ENCODE measurements at places on chromosomes 13 and 19.
A peak's percentile ranks its signal among the peaks of the same experiment; 100 is the strongest.

GRCh38 chr13:27424246-27425157 lies at the start of gene GTF3A:
Gene GTF3A (plus strand): TSS chr13:27424619.
- peak; percentile 89 for DNase-seq

DNA sequence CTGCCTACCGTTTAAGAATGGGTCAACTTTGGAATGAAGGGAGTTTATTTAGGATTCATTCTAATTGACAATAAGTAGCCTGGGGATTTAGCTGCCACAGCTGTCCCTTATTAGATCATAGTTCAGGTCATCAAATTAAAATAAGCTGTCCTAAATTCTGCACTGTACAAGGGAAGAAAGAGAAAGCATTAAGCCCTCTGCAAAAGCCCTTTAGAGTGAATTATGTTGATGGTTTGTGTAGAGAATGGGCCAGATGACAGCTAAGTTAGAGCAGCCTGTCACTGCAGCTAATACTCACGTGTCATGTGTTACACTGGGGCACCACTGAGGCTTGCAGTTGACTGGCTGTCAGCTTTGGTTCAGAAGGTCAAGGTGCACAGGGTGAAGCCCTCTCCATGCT lies 737.1 kb upstream of the SLC10A2 start:
- DNase-seq = no peak

GRCh38 chr19:39544226-39544903 lies 4.4 kb upstream of the EID2 start:
- no peak for DNase-seq

DNA sequence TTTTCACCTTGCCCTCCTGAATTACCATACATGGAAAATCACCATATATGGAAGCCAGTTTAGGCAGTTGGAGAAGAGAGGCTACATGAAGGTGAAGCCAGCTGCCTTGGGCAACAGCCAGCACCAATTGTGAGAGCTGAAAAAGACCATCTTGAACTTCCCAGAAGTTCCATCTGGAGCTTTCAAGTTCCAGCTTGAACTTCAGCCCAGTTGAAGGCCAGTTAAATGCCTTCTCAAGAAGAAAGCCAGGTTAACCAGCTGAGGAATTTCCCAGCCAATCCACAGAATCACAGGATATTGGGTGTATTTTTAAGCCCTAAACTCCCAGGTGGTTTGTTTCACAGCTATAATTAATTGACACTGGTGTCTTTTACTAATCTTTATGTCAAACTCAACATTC lies 713.6 kb upstream of the MIR17HG start:
- no peak for DNase-seq

- no peak for DNase-seq
Observed at GRCh38 chr19:42487032-42487797, 41.1 kb downstream of the CEACAM1 start.

All from suprapubic skin (tissue), 4 donors.